ENCODE measurements at places on chromosomes 16 and 17.

DNA sequence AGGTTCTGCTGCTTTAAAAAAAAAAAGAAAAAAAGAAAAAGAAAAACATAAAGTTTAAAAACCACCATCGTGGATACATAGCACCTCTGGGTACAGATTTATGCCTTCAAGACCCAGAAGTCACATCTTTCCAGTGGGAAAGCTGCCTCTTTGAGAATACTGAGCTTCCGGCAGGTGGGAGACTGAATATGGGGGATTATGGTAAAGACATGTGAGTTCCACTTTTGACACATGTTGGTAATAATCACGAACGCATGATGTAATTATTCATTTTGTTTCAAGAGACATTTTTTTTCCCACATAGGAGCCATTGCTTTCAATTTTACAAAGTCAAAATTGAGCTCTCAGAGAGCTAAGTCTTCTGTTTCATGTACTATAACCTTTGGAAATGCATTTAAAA lies 229.7 kb upstream of the CDH5 start:
- DNase-seq, result no peak

DNA sequence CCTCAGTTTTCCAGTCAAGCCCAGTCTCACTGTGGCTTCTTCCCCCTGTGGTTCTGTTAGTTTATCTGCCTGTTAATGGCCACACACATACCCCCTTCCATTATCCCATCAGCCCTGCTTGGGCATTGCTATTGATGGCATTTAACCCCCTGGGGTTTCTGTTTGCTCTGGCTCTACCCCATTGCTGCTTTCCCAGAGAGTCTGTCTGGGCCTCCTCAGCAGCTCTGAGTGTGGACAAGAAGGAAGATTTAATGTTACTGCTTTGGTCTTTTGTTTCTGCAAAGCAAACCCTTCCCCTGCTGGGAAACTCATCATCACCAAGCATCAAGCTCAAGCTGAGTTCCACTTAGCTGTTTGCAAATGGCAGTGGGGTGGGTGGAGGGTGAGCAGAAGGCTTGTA lies 162.7 kb downstream of the CCT6B start:
- DNase-seq, result no peak

- no peak for DNase-seq
Measured at GRCh38 chr17:35368081-35368830, 5.2 kb downstream of the SLFN11 start.

GRCh38 chr17:72682605-72683004 lies 409.9 kb downstream of the SLC39A11 start:
- DNase-seq, result no peak

GRCh38 chr17:40821536-40821935 lies 878 bp downstream of the KRT10 start:
- no peak for DNase-seq

All from NCI-H2171 treated with DMSO at 0.1 percent for 48 hours (cell line).